Tibial nerve (tissue), 4 donors: ENCODE measurements at places on chromosomes 3 and 15. TPM values are rescaled to one million over a fixed set of nuclear protein-coding genes. Genes with fewer than 3 reads are reported as not detected.

The DPPA2 gene
- not detected for total RNA-seq

The ACSBG1 gene
- total RNA-seq: not detected

The SPINT1 gene
- 1.1 TPM for total RNA-seq

The KLF15 gene
- total RNA-seq: 234 TPM

The TGM5 gene
- total RNA-seq: not detected

The PARP16 gene
- 5.9 TPM for total RNA-seq

GRCh38 chr3:43222590-43222989 lies 63.8 kb upstream of the SNRK start:
- no peak overlapping the region for H3K4me3 ChIP-seq
- DNase-seq: no peak
- H3K4me1 ChIP-seq: no peaks in the 10 kb centered on the region
- H3K36me3 ChIP-seq: no peaks in the 10 kb centered on the region

DNA sequence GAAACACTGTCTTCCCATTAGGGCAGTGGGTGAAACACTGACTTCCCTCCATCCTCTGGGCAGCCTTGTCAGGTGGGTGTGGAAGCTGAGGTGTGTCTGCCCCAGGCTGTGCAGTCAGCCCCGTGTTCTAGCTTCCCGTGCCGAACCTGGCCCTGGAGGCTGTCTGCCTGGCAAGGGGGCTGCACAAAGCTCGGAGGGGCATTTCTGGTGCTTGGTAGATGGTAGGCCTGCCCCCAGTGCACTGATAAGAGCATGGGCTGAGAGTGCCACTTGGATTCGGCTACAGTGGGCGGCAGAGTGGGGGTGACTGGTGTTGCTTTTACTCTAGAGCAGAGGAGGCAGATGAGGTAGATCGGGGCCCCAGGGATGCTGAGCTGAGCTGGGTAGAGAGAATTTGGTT lies 21.3 kb downstream of the IGF1R start:
- no peaks in the 10 kb centered on the region for H3K27me3 ChIP-seq
- peak overlapping the region; percentile 66 for H3K27ac ChIP-seq
- peaks cover 53% of the 10 kb centered on the region for H3K4me1 ChIP-seq
- no peak overlapping the region for H3K4me3 ChIP-seq

GRCh38 chr3:47323431-47324277 lies 40.9 kb downstream of the KLHL18 start:
- peaks cover 14% of the 10 kb centered on the region for H3K36me3 ChIP-seq
- no peak overlapping the region for H3K27ac ChIP-seq
- H3K27me3 ChIP-seq: no peaks in the 10 kb centered on the region
- H3K4me3 ChIP-seq: no peak overlapping the region
- no peaks in the 10 kb centered on the region for H3K4me1 ChIP-seq
- DNase-seq: no peak

GRCh38 chr3:187211532-187212195 lies 14.4 kb downstream of the RTP1 start:
- no peak for DNase-seq
- H3K27me3 ChIP-seq: no peaks in the 10 kb centered on the region
- H3K4me1 ChIP-seq: peaks cover 12% of the 10 kb centered on the region
- no peak overlapping the region for H3K27ac ChIP-seq

DNA sequence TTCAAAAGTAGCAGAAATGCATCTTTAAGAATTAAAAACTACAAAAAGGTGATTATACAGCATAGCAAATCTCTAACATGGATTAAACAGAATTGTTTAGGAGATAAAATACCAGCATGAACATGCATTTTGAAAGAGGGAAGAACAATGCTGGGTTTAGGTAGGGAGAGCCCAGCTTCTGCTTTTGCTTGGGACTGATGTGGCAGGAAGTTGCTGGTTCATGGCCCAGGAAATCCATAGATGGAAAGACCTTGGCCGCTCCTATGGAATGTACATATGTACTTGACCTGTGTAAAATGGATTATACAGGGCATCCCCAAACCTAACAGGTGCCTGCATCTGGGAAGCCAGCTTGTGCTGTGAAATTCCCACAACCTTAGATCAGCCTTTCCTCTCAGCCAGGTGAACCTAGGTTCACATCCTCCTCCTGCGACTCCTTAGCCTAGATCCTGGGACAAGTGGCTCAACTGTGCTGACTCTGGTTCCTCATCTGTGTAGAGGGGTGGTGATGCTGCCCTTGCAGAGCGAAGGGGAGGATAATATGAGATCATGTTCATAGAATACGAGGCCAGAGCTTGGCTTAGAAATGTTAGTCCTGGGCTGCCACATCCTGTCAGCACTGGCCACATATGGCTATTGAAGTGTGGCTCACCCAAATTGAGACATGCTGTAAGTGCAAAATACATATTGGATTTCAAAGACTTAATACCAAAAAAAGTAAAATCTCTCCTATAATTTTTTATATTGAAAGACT lies 47.0 kb upstream of the PLXNA1 start:
- H3K27me3 ChIP-seq: no peaks in the 10 kb centered on the region
- no peak overlapping the region for H3K4me3 ChIP-seq
- DNase-seq: no peak

- H3K4me1 ChIP-seq: no peaks in the 10 kb centered on the region
- H3K4me3 ChIP-seq: no peak overlapping the region
- no peaks in the 10 kb centered on the region for H3K27me3 ChIP-seq
- H3K36me3 ChIP-seq: no peaks in the 10 kb centered on the region
- DNase-seq: no peak
- no peak overlapping the region for H3K27ac ChIP-seq
These were observed 44.1 kb downstream of the MRPL3 start for GRCh38 chr3:131458653-131459052.

DNA sequence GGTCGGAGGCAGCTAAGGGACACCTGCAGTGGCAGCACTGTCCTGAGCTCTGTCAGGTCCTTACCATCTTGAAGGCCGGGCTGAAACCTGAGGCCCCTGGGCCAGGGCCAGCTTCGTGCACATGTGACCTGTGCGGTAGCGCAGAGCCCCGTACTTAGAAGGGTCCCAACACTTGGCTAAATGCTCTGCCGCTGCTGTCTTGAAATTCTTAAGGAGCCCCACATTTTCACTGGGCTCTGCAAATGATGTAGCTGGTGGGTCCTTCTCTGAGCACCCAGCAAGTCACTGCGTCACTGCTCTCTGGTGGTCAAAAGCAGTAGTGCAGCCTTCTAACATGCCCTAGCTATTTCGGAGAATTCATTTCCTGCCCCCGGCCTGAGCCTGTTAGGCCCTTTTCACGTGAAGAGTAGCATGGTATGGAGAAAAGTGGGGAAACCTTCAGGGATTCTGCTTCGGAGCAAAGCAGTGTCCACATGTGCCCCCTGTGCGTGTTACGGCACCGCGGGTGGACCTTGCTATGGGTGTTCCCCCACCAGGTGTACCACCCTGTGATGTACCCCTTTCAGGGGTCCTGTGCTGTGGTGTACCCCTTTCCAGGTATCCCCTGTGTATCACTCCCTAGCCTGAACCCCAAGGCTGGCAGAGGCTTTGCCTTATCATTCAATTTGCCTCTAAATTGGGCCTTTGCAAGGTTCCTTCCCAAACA lies 79.7 kb downstream of the TMEM266 start:
- H3K36me3 ChIP-seq: no peaks in the 10 kb centered on the region
- H3K4me1 ChIP-seq: no peaks in the 10 kb centered on the region
- H3K27ac ChIP-seq: no peak overlapping the region
- peaks cover 21% of the 10 kb centered on the region for H3K27me3 ChIP-seq

DNA sequence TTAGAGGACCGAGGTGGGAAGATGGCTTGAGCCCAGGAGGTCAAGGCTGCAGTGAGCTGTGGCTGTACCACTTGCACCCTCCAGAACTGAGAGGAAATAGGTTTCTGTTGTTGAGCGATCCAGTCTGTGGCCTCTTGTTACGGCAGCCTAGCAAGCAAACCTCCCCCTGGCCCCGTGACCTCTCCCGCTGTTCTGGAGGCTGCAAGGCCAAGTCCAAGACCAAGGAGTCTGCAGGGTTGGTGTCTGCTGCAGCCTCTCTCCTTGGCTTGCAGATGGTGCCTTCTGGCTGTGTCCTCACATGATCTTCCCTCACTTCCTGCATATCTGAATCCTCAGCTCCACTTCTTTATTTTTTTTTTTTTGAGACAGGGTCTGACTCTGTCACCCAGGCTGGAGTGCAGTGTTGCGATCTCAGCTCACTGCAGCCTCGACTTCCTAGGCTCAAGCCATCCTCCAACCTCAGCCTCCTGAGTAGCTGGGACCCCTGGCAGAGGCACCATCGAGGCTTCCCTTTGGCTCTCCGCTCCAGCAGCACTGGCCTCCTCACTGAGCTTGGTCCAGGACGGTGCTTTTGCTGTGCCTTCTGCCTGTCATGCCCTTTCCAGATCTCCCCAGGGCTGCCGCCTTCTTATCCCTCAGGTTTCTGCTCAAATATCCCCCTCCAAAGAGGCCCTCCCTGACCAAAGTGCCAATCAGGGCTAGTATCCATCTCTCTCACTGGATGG lies 18.0 kb upstream of the PLXND1 start:
- no peaks in the 10 kb centered on the region for H3K27me3 ChIP-seq
- DNase-seq: no peak
- no peaks in the 10 kb centered on the region for H3K36me3 ChIP-seq
- no peak overlapping the region for H3K4me3 ChIP-seq

GRCh38 chr3:111944372-111944771 lies 34.5 kb upstream of the ABHD10 start:
- H3K27ac ChIP-seq: no peak overlapping the region
- DNase-seq: no peak
- no peaks in the 10 kb centered on the region for H3K27me3 ChIP-seq

DNA sequence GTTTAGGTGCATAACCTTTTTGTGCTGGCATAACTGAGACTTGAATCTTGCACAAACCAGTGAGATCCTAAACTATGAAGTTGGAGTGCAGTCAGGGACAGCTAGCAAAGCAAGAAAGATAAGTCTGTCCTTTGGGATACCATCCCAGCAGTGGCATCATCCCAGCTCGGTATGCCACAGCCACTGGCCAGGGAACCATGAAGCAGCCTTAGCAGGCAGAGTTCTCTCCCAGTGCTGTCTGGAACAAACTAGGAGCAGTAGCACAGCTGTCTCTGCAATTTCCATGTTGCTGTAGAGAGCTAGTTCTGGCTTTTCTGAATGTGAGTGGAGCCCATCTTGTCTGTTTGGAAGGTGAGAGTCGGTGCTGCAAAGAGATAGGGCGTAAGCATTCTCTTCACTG lies 130.3 kb downstream of the DTWD1 start:
- no peak overlapping the region for H3K4me3 ChIP-seq
- no peak overlapping the region for H3K27ac ChIP-seq
- H3K36me3 ChIP-seq: no peaks in the 10 kb centered on the region
- H3K27me3 ChIP-seq: no peaks in the 10 kb centered on the region
- no peak for DNase-seq

- no peaks in the 10 kb centered on the region for H3K4me1 ChIP-seq
- H3K4me3 ChIP-seq: no peak overlapping the region
- no peak for DNase-seq
- no peaks in the 10 kb centered on the region for H3K27me3 ChIP-seq
These were observed 76.4 kb downstream of the CHRNA7 start for GRCh38 chr15:32106401-32107381.

DNA sequence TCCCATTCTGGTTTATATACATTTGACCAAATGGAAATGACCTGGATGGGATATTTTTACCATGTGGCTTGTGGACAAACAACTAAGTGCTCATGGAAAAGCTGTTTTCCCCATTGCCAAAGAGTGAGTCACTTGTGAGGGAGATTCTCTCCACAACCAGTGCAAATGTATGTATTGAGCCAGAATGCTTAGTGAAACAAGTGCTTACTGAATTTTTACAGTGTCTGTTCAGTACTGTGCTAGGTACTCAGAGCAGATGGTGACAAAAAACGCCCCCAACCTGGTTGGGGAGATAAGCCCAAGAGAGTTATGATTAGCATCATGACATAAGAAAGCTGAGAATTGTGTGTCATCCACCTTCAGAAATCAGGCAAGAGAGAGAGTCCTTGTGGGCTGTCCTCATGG lies 2.3 kb downstream of the CHP1 start:
- no peak overlapping the region for H3K27ac ChIP-seq
- DNase-seq: no peak
- no peak overlapping the region for H3K4me3 ChIP-seq
- no peaks in the 10 kb centered on the region for H3K36me3 ChIP-seq

DNA sequence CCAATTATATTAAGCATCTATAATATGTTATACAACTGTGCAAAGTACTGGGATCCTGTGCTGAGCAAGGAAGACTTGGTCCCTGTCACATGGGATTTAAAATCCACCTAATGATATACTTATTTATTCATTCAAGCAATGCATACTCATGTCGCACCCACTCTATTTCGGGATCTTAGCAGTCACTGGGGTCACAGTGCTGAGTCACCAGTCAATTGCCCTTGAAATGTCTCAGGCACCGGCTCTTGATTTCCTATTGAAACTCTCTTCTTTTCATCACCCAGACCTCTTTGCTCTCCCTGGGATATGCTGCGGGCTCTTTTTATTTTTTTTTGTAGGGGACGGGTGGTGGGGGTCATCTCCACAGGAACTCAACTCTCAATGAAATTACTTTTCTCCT lies 194.5 kb upstream of the GAP43 start:
- no peak overlapping the region for H3K4me3 ChIP-seq
- H3K27ac ChIP-seq: no peak overlapping the region
- H3K4me1 ChIP-seq: no peaks in the 10 kb centered on the region
- no peak for DNase-seq

GRCh38 chr15:49573421-49573820 lies 47.2 kb downstream of the FAM227B start:
- H3K36me3 ChIP-seq: no peaks in the 10 kb centered on the region
- H3K27me3 ChIP-seq: no peaks in the 10 kb centered on the region
- no peak for DNase-seq
- no peak overlapping the region for H3K4me3 ChIP-seq

- no peaks in the 10 kb centered on the region for H3K36me3 ChIP-seq
- H3K27ac ChIP-seq: no peak overlapping the region
- no peak for DNase-seq
- no peaks in the 10 kb centered on the region for H3K27me3 ChIP-seq
- no peak overlapping the region for H3K4me3 ChIP-seq
These were observed 31.4 kb downstream of the NBEAL2 start for GRCh38 chr3:47010910-47011309.

- H3K27me3 ChIP-seq: no peaks in the 10 kb centered on the region
- H3K4me3 ChIP-seq: peak overlapping the region; percentile 62
- peaks cover 12% of the 10 kb centered on the region for H3K4me1 ChIP-seq
- peak; percentile 34 for DNase-seq
- no peaks in the 10 kb centered on the region for H3K36me3 ChIP-seq
- H3K27ac ChIP-seq: peak overlapping the region; percentile 72
These were observed 927 bp downstream of the CHDH start for GRCh38 chr3:53845103-53845880.

GRCh38 chr3:32937331-32937730 lies 14.1 kb upstream of the CCR4 start:
- H3K27ac ChIP-seq: no peak overlapping the region
- no peaks in the 10 kb centered on the region for H3K36me3 ChIP-seq
- DNase-seq: no peak
- no peak overlapping the region for H3K4me3 ChIP-seq
- H3K4me1 ChIP-seq: no peaks in the 10 kb centered on the region

DNA sequence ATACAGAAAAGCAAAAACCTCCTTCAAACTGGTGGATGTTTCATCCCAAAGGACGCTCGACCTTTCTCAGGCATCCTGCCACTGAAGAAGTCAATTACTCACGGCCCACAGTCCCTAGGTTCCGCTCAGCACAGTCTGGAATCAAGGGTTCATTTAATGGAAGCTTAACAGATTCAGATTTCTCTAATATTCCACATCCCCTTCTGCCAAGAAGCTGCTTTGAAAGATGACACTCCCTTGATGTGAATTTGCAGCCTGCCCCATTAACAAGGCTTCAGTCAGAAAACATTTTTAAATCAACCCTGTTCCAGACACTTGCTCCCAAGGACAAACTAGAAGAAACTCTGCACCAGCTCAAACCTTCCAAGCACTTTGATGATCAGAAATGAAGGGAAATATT lies 81.2 kb downstream of the LIPC start:
- no peak overlapping the region for H3K27ac ChIP-seq
- no peaks in the 10 kb centered on the region for H3K36me3 ChIP-seq
- H3K4me3 ChIP-seq: no peak overlapping the region
- no peak for DNase-seq

GRCh38 chr3:187172929-187173328 lies 24.4 kb upstream of the RTP1 start:
- H3K4me1 ChIP-seq: no peaks in the 10 kb centered on the region
- H3K27ac ChIP-seq: no peak overlapping the region
